Stimulated activated CD4-positive, alpha-beta T cell treated with anti-CD3 and anti-CD28 coated beads, TNF-alpha, amount 100 ng/mL, for 1 hour (primary cell): ENCODE measurements at places on chromosomes 7 and 10.

- no peak for DNase-seq
Measured at GRCh38 chr7:6613706-6614105, 1.7 kb upstream of the ZNF853 start.

DNA sequence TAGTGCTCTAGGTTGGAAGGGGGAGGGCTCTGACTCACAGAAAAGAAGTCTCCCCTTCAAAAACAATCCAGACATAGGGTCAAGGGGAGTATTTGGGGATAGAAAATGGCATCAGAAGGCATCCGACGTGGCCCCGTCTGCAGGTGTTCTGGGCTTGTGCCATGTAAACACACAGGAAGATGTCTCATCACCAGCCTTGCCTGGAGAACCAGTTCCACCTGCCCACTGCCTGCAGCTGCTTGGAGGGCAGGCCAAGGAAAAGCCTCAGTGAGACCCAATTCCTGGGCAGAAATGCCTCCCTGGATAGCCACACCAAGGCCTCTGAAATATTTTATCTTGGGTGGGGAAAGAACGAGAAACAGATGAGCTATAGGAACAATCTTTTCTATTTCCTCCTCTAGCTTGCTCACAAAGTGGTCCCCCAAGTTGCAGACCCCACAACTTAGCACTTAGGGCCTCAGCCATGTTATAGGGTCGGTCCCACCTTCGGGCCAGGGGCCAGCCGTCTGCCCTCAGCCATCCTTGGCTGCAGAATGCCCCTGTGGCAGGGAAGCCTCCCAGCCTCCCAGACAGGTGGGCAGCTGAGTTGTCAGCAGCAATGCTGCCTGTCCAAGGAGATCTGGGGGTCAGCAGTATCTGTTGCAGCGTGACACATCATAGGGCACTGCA lies 54.3 kb upstream of the ECHDC3 start:
- no peak for DNase-seq

- DNase-seq = no peak
Measured at GRCh38 chr7:6392712-6393666, 54.8 kb downstream of the DAGLB start.

DNA sequence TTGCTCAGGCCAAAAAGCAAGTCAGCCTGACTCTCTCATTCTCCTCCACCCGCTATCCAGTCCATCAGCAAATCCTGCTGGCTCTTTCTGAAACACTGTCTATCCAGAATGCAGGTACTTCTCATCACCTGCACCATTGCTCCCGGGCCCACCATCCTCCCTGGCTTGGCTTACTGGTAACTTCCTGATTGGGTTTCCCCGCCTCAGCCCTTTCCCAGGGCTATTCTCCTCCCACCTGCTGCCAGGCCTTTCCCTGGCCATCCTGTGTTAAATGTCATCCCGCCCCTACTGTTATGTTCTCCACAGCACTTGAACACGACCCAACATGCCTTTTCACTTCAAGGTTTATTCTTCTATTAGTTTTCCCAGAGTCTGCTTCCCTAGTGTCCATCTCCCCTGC lies 124.0 kb downstream of the CNNM2 start:
- no peak for DNase-seq

DNA sequence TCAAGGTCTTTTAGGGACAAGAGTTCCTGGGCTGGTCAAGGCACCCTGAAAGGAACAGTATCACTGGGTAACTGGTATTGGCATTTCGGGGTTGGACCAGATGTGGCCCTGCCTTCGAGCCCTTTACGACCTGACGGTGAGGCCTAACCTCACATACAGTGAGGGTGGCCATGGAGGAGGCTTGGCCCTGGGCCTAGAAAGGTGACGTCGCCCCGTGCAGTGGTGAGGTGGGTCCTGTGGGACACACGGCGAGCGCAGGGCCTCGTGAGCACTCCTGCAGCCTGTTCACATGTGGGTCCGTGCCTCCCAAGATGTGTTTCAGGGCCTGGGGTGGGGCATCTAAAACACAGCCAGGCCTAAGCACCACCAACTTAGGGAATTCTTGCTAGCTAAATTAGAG lies 36.1 kb downstream of the CRHR2 start:
- no peak for DNase-seq

GRCh38 chr7:22192801-22193200 lies 164.2 kb downstream of the RAPGEF5 start:
- no peak for DNase-seq

- no peak for DNase-seq
Measured at GRCh38 chr7:129862682-129863081, 90.1 kb downstream of the UBE2H start.

DNA sequence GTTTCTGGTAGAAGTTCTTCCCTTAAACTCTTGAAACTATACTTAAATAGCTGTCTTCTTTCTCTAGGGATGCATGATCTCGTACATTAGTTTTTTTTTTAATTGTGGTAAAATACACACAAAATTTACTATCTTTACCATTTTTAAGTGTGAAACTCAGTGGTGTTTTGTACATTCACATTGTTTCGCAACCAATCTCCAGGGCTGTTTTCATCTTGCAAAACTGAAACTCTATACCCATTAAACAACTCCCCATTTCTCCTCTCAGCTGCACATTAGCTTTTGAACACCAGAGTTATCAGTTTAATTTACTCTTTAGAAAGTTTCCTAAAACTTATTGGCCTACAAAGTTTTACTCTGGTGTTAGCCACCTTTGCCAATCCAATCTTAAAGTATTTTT lies 45.5 kb upstream of the PRKAR2B start:
- DNase-seq = no peak

DNA sequence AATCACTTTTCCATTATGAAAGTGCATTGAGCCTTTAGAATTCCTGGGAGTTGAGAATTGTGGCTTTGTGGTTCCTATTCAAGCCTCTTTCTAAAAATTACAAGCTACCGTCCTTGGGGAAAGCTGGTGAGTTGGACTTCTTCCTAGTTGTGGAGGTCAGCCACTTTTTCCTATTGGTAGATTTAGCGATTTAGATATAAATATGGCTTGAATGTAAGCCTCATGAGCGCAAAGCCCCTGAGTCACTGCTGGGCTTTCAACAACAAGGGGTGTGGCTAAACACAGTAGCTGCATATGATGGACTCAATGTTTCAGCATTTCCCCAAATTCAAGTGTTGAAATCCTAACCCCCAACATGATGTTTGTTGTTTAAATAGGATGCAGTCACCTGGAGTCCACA lies 150.0 kb upstream of the IGFBP3 start:
- no peak for DNase-seq

- DNase-seq = no peak
Measured at GRCh38 chr7:140512317-140513000, 33.2 kb upstream of the MKRN1 start.

- DNase-seq = no peak
Measured at GRCh38 chr10:43598446-43598845, 7.8 kb upstream of the ZNF485 start.

DNA sequence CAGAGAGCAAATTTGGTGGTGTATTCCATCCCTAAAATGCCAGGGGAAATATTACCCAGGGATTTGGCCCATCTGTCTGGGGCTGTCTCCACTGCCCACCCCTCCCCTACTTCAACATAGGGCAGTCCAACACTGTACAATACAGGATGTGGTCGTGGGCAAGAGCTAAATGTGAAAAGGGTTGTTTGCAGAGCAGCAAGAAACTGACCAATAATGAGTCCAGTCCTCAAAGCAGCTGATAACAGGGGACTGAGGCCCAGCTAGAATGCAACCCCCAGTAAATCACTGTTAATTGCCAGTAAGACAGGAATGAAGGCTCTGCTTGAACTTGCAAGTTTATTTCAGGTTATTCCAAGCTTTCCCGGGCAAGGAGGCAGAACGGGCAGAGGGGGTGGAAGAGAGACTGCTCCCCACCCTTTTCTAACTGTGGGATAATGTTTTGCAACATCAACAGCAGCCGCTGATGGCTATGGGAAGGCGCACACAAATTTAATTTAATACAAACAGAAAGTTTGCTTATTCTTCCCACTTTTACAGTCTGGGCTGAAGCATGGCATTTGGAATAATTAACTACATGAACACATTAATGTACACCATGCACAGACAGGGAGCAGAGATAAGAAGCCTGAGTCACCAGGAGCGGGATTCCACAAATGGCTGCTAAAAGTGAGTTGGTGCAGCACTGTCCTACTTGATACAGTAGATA lies 36.8 kb downstream of the AFAP1L2 start:
- no peak for DNase-seq

DNA sequence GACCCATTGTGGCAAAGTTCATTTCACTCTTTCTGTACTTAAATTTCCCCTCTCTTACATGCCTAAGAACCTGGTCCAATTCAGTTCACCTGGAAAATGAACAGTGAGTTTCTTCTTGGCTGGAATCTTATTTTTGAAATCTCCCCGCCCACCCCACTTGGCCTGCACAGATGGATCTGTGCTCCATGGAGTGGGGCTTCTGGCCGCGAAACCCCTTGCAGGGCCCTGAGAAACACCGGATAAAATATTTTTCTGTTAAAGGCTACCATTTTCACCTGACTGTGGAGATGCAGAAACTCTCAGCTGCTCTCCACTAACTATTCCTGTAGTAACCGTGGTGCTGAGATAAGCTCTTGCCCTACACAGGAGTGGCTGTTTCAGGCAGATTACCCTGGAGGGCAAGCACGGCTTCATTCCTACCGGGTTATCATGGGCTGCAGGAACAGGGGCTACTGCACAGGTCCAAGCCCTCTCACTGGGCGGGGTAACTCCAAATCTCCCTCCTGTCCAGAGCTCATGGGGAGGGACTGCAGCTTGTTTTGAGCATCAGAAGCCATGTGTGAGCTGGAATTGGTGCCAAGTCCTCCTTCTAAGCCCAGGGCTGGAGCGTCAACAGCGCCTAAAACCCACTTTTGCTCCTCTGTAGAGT lies 118.9 kb downstream of the PRPF18 start:
- no peak for DNase-seq

DNA sequence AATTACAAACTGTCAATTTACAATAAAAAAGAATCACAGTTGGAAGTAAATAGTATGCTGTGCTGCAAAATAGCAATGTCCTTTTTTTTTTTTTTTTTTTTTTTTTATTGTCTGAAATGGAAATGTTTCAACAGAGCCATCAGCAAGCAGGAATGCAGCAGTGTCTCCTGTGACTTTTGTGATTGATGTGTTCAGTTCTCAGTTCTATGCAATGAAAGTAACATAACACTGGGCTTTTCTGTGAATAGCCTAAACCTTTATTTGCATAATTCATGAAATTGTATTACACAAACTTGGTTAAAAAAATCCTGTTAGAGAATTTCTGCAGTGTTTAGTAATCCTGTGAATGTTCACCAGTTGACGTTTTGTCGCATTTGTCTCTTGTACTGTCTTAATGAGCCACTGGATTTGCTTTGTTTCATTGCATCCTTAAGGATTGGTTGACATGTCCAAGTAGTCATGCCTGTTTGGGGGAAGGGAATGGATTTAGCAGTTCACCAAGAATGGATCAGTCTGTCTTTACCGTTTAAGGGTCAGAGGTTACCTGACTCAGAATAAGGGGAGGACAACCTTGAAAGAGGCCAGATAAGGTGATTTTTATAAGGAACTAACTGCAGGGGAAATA lies 192.7 kb downstream of the MLLT10 start:
- DNase-seq = no peak

GRCh38 chr7:68176974-68177373 lies 1180.3 kb downstream of the TYW1 start:
- no peak for DNase-seq

- DNase-seq = no peak
Measured at GRCh38 chr10:37872283-37872682, 14.9 kb upstream of the ZNF248 start.

DNA sequence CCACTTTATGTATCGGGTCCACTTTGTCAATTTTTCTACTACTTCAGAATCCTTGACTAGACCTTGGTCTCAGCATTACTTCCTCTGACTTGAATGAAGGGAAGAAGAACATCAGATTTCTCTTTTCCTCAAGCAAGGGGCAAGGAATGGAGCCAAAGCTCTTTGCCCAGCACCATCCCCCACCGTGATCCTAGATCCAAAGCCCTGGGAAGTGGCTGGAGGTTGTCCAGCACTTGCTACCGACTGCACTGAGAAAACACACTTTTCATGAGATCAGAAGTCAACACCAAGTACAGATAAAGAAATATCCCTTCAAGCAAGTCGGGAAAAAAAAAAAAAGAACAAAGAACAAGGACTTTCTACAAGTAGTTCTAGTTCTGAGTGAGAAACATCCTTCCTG lies 102.1 kb upstream of the DDC start:
- no peak for DNase-seq

- DNase-seq = no peak
Measured at GRCh38 chr10:70885931-70886903, 2.1 kb downstream of the PCBD1 start.

- no peak for DNase-seq
Measured at GRCh38 chr10:73893426-73893825, 17.5 kb upstream of the PLAU start.

DNA sequence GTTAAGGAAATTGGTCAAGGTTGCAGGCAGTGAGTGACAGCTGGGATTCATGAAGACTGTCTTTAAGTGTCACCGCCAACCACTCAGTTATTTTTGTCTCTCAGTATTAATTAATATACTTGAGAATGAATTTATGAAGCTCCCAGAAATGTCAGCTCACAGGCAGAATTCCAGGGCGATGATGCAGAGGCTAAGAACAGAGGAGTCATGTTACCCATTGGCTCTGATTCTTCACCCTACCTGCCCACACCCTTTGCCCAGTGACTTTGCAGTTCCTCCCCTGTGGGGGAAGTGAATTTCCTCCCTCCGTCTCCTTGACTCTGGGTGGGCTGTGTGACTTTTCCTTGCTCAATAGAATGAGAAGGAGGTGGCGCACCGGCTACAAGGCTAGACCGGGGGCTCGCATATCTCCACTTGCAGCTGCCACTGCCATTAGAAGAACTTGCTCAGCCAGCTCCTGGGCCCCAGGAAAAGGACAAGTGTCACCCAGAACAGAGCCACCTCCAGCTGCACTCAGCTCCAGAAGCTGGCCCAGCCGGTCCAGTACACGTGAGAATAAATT lies 157.1 kb upstream of the PRKCQ start:
- DNase-seq = no peak

- DNase-seq = no peak
Measured at GRCh38 chr7:148773334-148773733, 74.6 kb downstream of the CUL1 start.

DNA sequence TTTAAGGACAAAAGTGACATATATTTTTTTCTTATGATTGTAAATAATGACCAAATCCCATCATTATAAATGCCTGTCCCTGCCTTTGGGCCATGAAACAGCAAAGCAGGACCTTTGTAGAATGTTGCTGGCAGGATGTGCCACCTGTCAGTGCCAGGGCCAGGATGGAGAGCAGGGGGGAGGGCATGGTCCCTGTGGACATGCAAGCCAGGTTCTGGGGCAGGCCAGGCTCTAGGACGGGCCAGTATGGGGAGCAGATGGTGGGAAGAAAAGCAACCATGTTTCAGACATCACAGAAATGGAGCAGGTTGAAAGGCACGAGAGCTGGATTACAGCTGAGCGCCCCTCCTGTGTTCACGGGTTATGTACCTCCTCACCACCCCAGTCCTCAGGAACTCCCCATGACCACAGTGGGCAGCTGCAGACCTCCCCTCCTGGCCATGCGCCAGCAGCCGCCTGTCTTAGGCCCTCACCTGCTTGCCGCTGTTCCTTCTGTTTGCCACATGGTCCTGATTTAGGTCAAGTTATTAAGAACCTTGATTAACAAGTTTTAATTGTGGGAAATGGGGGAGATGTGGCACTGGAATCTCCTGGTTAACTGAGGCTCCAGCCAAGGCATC lies 210.4 kb downstream of the PAXIP1 start:
- no peak for DNase-seq

GRCh38 chr10:86314616-86315548 lies 51.7 kb downstream of the GRID1 start:
- DNase-seq = no peak
